ENCODE measurements at places on chromosomes 2 and 18. TPM values are rescaled to one million over a fixed set of nuclear protein-coding genes. Genes with fewer than 3 reads are reported as not detected.

CD302 gene
- polyA plus RNA-seq, result 0.47 TPM

DPY30 gene
- polyA plus RNA-seq, result 169 TPM

RUFY4 gene
- polyA plus RNA-seq, result not detected

- DNase-seq, result no peak
Measured at GRCh38 chr2:129909651-129910418, 69.6 kb upstream of the RAB6C start.

Measured in naive thymus-derived CD4-positive, alpha-beta T cell (primary cell).